GM04503 (cell line): ENCODE measurements at places on chromosomes 16 and 17.

DNA sequence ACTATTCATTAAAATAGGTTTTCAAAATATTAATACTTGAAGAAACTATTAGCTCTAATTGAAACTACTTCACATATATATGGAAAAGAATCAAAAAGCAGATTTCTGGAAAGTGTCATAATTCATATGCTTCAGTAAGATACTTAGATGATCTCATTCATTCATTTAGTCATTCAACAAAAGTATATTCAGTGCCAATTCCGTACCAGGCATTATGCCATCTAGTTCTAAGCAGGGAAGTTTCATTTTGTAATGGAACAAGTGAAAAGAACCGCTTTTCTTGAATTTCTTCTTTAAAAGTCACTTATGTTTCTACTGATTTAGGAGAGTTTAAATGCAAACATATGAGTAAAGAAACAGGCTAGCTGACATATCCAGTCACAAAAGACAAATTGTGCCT lies 118.3 kb upstream of the FAM20A start:
- no peak for DNase-seq

- no peak for DNase-seq
Measured at GRCh38 chr17:36807496-36808179, 129.6 kb upstream of the LHX1 start.

GRCh38 chr16:56347166-56347565 lies 78.2 kb downstream of the AMFR start:
- DNase-seq = no peak

DNA sequence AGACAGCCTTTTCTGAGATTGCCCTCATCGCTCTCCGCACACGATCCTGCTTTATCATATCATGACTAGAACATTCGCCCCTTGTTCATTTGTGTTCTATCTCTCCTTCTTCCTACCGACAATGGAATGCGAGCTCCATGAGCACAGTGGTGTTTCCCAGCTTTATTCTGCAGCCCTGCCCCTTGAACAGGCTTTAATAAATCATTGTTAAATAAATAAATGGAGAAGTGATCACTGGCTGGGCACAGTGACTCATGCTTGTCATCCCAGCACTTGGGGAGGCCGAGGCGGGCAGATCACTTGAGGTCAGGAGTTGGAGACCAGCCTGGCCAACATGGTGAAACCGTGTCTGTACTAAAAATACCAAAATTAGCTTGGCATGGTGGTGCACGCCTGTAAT lies 1063.3 kb upstream of the EEF2KMT start:
- DNase-seq = no peak

GRCh38 chr16:19860166-19861041 lies 24.2 kb downstream of the GPRC5B start:
- DNase-seq = no peak
